Activated naive CD4-positive, alpha-beta T cell treated with anti-CD3 and anti-CD28 coated beads for 36 hours (primary cell): ENCODE measurements at places on chromosomes 4 and X.

GRCh38 chr4:1246901-1247863 lies 1.7 kb downstream of the CTBP1 start:
- peak; percentile 55 for DNase-seq

DNA sequence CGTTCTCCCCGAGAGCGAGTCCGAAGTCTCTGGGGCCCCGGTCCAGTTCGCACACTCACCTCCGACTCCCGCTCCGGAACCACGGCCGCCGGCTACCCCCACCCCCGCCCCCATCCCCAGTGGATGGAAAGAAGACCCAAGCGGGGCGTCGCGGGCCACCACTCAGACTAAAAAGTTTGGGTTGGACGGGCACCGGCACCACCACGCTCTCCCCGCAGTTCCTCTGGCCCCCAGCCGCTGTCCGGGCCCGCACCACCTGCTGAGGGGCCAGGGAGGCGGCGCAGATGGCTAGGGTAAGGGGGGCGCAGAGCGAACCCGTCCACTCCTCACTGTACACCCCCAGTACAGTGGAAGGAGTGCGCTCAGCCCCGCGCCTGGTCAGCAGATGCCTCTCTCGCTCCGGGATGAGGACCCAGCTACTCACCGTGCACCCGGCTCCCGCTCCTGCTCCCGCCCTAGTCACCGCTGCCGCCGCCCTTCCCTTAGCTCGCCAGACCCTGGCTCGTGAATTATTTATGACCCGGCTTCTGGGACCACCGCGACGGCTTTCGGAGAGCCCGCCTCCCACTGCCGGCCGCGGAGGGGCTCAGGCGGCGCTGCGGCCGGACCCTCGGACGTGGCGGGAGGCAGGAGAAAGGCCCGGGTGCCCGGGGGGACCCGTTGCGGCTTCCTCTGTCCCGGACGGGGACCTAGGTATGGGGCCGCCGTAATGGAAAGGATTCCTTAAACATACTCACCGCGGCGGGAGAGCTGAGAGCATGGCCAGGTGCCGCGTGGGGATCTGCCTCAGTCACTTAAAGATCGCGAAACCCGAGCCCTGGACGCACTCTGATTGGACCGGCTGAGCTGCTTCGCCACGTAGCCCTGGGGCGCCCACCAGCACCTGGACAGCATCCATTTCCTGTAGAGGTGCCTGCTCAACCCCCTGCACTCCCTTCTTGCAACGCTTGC lies at the start of gene PROM1:
Gene PROM1 (minus strand): TSS at position 783 of the 951 bp plus-strand sequence. CDS start 8,117 bp downstream, outside the sequence.
- DNase-seq, result peak; percentile 25

- DNase-seq, result no peak
These were observed 66.7 kb upstream of the LNX1 start for GRCh38 chr4:53658029-53658428.

DNA sequence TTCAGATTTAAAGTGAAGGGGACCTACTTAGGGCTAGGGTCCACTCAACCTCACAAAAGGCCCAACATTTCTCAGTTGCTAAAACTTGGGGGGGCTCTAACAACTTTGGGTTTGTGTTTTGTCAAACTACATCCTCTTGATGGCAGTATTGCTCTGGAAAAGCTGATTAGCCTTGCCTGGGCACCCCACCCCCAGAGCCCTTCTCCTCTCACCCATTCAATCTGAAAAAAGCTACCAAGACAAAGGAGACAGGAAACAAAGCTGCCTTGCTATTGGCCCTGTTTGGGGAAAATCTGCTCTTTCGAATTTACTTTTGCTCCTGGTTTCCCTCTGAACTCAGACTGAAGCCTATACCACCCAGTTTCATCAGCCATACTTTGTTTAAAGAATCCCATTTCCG lies 195.2 kb upstream of the STK26 start:
- DNase-seq, result peak; percentile 78

DNA sequence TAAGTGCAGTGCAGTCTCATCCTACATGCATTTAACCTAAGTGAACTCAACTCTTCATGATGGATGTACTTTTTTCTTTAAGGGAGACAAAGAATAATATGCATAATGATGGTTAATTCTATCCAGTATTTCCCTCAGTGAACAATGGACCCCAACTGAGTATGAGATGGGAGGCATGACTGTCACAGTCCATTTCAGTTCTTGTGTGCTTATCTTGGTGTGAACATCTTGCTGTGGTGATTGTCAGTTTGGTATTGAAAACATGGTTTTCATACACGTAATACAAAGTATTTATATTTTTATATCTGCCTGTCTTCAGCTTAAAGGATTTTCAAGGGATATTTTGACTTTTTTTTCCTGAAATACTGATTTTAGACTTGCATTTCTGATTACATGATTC lies 72.0 kb upstream of the NDUFC1 start:
- DNase-seq, result no peak
